ENCODE measurements at places on chromosomes 2 and 18.

DNA sequence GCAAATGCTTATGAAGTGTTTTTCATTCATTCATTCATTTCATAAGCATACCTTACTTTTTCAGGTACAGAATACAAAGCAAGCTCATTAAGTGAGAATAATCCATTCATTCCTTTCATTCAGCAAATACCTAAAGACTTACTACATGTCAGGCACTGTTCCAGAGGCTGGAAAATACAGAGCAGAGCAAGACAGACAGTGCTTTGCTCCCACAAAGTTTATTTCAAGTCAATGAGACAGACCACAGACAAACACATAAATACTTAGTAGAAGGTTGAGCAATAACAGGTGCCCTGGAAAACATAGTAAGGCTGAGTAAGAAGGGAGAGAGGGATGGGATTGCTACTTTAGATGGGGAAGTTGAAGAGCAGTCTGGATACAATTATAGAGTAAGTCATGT lies 309.8 kb downstream of the C1D start:
- DNase-seq, result no peak

DNA sequence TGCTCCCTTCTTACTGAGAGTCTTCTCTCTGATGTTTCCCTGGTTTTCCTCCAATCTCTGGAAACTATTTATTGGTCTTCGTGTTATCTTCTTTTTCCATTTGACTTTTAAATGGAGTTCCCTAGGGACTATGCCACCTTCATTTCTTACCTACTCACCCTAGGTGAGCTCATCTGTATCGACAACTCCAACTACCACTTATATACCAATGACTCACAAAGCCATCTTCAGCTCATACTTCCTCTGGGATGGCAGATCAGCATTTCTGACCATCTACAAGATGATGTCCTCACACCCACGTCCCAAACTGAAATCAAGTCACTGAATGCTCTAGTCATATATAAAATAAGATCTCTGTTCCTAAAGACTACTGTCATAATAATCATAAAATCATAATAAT lies 40.6 kb downstream of the CFAP210 start:
- no peak for DNase-seq

GRCh38 chr2:5530011-5530696 lies 162.0 kb upstream of the SOX11 start:
- DNase-seq, result no peak

DNA sequence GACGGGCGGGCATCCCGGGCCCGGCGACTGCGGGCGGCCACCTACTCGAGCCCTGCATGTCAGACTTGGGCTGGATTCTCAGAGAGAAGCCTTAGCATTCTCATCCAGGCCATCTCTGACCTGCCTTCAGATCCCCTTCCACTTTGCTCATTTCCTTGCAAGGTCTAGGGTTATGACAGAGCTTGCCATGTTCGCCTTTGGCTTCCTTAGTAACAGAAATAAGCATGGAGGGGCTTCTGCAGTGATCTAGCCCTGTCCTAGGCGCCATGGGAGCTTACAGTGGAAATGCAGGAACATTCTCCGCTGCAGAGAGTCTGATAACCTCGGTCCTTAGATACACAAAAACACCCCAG lies 632 bp upstream of the ACVR1 start:
- DNase-seq, result no peak

DNA sequence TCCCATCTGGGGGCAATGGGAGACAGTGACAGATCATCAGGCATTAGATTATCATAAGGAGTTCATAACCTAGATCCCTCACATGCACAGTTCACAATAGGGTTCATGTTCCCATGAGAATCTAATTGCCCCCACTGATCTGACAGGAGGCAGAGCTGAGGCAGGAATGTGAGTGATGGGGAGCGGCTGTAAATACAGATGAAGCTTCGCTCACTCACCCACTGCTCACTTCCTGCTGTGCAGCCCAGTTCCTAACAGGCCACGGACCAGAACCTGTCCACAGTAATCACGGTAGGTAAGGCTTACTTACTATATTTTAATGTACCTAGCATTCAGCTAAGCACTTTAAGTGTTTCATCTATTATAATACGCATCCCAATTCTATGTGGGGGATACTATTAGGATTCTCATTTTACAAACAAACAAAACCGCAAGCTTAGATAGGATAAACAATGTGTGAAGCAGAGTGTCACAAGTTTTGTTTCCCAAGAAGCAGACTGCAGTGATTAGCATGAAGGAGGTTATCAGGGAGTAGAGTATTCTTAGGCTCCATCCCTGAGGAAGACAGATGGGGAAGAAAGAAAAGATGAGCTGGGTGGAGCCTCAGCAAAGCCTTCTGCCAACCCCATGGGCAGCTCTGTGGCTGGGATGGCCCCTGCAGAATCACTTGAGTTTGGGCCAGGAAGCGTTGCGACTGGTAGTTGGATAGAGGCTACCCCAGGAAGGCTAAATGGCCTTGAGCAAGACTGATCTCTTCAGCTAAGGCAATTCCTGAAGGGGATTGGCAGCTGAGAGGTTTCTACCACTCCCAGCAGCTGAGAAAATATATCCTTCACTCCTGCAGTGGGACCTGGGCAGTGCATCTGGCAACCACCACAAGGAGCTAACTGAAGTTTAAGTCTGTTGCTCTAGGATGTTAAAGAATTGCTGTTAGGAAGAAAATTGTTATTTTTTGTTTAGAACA lies 133.1 kb downstream of the MREG start:
- no peak for DNase-seq

- DNase-seq, result peak; percentile 31
These were observed 7.0 kb upstream of the TYMS start for GRCh38 chr18:650428-650858.

DNA sequence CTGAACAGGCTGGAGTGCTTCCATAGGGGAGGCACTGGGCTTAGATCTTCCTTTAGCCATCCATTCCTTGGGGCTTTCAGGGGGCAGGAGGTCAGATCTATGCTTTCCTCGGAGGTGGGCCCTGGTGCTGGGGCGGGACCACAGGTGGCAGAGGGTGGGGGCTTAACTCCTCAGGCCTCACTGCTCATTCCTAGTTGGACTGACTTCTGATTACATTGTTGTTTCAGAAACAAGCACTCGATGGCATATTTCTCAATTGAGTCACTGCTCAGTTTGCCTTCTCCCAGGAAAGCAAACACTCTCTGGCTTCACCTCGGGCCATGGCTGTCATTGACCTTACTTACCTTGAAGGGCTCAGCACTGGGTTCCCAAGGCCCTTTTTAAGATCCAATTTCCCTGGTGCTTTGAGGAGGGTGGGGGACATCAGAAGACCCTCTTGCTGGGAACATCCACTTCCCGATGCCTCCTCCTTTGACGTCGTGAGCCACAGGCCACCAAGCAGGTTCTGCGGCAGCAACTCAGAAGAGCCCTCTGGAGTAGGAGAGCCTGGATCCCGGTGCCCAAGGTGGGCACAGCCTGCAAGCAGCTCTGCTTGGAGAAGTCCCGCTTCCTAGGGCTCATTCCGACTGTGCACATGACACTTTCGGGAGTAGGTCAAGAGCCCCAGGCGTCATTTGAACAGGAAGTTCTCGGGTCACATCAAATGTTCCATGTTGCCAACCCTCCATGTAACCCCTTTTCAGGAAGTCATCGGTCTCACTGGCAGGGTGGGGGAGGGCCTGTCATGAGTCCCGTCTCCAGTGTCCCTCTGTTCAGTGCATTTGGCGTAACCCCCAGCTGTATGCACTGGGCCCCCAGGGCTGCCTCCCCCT lies 40.6 kb downstream of the SDC1 start:
- DNase-seq, result no peak

GRCh38 chr2:241225545-241225944 lies 37.1 kb downstream of the ANO7 start:
- DNase-seq, result no peak

DNA sequence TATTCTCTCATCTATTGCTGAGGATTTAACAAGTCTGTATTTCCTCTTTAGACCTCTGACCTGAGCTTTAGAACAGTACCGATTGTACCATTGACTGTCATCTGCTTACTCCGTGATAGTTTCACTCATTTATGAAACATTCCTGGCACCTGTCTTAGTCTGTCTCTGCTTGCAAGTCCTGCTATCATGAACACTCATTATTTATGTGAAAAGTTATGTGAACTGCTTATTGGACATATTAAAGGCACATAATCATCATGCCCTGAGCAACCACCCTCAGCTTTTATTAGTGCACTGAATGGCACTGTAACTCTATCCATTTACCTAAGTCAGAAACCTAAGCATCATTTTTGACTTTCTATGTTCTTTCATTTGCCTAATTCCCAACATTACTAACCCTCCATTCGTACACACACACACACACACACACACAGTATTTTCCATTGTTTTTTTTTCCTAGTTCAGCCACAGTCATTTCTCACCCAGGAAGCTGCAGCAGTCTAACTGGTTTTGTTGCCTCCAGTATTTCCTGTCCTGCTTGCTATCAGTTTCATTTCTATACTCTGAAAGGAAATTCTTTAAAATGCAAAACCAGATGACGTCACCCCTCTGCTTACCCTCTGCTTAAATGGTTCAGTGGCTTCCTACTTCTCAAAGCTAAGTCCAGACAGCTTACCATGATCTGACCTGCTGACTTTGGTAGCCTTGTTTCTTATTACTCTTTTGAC lies 146.1 kb downstream of the HAUS1 start:
- peak; percentile 51 for DNase-seq
